ENCODE measurements at places on chromosomes 5 and 9.

GRCh38 chr5:21615195-21615765 is 1237.9 kb downstream of the CDH12 start:
- DNase-seq, result no peak

GRCh38 chr9:216866-217265 is 2.2 kb downstream of the DOCK8 start:
- no peak for DNase-seq

DNA sequence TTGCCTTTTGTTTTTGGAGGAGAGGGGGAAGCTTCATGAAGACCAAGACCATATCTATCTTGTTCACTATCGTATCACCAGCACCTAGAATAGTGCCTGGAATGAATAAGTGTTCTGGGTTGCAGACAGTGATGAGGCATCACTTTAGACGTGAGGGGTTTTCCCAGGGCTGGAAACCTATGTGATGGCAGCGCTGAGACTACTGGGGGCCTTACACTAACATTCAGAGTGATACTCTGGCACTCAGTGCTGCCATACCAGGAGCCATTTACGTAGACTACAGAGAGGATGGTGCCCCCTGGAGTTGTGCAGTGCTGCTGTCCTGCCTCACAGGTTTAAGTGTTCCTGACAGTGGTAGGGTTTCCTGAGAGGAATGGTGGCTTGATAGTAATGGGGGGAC is 6.9 kb downstream of the CCL19 start:
- no peak for DNase-seq

- no peak for DNase-seq
Measured at GRCh38 chr5:39341896-39342295, 22.4 kb downstream of the C9 start.

DNA sequence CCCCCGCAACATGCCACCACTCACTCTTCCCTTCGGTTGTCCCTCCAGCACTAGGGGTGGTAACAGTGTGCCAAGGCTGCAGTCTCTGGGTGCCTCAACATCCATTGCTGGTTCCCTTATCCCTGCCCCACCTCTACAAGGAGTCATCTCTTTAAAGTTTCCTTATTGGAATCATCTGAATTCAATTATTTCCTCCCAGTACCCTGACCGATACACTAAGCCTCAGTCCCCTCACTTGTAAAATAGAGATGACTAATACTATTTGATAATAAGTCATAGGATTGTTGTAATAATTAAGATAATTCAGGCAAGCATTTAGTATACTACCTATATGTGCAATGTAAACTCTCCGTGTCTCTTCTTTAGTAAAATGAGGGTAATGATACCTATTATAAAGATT is 352.5 kb downstream of the ENC1 start:
- no peak for DNase-seq

- no peak for DNase-seq
Measured at GRCh38 chr5:96753848-96754247, 53.9 kb downstream of the ERAP1 start.

GRCh38 chr5:136174021-136174659 is 18.8 kb downstream of the SMIM32 start:
- no peak for DNase-seq

DNA sequence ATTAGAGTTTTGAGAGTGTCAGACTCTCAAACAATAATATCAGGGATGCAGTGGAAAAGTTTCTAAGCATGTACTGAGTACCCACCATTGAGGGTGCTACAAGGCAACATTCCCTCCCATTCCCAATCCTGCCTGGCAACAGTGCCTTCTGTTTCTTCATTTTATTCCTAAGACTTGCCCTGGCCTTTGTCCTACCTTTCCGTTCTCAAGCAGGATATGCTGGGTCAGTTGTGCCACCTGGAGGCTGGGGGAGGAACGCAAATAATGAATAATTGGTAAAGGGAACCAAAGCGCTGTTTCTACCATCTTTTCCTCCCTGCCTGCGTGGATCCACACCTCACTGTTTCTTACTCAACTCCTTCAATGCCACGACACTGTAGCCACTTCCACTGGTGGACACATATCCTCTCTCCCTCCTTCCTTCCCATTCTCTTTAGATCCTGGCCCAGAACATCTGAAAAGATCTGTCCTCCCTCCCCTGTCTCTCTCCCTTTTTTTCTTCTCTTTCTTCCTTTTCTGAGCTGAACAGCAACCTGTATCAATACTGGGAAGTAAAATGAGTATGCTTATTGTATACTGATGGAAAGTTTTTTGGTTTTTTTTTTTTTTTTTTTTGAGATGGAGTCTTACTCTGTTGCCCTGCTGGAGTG is 149.5 kb downstream of the C9orf152 start:
- DNase-seq, result peak; percentile 49

- DNase-seq, result no peak
Measured at GRCh38 chr5:40909723-40910122, 426 bp downstream of the C7 start.

- DNase-seq, result no peak
Measured at GRCh38 chr5:93887678-93888077, 146.3 kb upstream of the POU5F2 start.

GRCh38 chr5:52864371-52864770 is 76.7 kb downstream of the ITGA1 start:
- no peak for DNase-seq

DNA sequence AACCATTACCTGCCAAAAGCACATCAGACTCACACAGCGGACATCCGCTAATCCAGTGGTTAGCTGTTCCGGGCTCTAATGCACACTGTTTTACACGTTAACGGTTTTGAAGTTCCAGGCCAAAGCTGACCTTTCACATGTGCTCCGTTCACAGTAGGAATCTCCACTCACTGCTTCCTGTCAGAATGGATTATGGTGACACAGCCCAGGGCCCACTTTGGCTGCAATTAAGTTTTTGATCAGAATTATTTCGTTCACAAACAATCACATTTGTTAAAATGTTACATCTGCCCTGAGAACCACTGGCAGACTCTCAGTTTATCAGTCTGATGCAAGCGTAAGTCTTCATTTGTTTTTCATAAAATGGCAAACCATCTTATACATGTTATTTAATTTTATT is 30.2 kb upstream of the CATSPER3 start:
- DNase-seq, result no peak

DNA sequence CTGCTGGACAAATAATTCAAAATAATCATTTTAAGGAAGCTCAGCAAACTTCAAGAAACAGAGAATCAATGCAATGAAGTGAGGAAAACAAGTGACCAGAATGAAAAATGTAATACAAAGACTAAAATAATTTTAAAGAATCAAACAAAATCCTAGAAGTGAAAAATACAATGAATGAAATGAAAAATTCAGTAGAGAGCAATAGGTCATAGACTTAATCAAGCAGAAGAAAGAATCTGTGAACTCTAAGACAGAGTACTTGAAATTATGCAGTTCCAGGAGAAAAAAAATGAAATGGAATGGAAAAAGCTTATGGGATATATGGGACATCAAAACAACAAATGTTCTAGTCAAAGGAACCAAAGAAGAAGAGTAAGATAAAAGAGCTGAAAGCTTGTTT is 11.8 kb upstream of the ZDHHC21 start:
- DNase-seq, result no peak

GRCh38 chr9:137437691-137438590 is 3.2 kb downstream of the ENTPD8 start:
- DNase-seq, result no peak

DNA sequence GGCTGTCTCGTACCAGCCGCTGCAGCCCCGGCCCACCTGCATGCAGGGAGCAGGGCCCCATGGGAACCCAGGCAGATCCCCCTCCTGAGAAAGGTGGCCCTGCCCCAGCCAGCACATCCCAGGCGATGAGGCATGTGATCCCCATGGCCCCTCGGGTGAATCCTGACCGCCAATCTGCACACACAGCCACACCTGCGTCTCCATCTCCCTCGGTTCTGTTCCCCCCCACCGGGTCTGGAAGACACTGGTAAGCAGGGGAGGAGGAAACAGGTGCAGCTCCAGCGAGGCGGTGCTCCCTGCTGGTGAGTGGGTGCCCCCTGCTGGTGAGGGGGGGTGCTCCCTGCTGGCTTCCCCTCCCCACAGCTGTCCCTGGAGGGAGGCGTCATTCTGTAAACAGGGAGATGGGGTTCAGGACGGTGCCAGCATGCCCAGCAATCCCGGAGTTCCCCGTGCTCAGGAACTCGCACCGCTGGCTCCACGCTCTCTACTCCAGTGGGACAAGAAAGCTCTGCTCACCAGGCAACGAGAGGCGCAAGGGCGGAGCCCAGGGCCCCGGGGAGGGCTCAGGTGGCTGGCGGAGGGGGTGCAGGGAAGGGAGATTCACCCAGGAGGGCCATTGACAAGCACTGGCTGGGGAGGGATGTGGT is 28.4 kb upstream of the SLC12A7 start:
- peak; percentile 67 for DNase-seq

GRCh38 chr5:117731446-117731845 is 1156.8 kb upstream of the SEMA6A start:
- peak; percentile 34 for DNase-seq

DNA sequence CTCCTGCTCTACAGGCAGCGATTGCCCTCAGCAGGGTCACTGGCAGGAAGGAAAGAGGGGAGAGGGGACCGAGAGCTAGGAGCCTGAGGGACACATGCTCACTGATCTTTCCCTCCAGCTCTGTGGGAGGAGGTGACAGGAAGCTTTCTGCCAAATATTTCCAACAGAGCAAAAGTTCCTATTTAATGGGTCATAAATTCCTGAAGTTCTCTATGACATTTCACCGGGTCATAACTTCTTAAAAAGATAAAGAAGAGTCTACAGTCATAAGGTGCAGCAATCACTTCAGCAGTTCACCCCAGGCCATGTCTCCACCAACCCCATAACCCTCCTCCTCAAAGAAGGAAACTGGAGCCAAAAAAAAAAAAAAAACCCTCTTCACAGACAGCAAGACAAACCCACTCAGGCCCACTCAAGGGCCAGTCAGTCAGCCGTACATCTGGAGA is 481.1 kb downstream of the NR2F1-AS1 start:
- no peak for DNase-seq

GRCh38 chr5:135430135-135430437 is 17.1 kb downstream of the DCANP1 start:
- DNase-seq, result no peak

GRCh38 chr5:166127766-166128570 is 2163.5 kb upstream of the WWC1 start:
- no peak for DNase-seq

GRCh38 chr5:178108446-178108845 is 4.9 kb upstream of the N4BP3 start:
- DNase-seq, result no peak

GRCh38 chr9:82117026-82117811 is 128.6 kb downstream of the SPATA31D1 start:
- DNase-seq, result peak; percentile 10

GRCh38 chr5:178210073-178210535 is 5.8 kb downstream of the HNRNPAB start:
- DNase-seq, result no peak

GRCh38 chr5:160039810-160040470 is 31.0 kb downstream of the TTC1 start:
- no peak for DNase-seq

- DNase-seq, result no peak
Measured at GRCh38 chr5:67214036-67214435, 17.4 kb upstream of the CD180 start.

- no peak for DNase-seq
Measured at GRCh38 chr5:66949066-66949465, 247.5 kb downstream of the CD180 start.

Measured in NCI-H1092 (cell line).